Dermis microvascular lymphatic vessel endothelial cell (primary cell): ENCODE measurements at places on chromosomes 7 and 10. TPM values are rescaled to one million over a fixed set of nuclear protein-coding genes. Genes with fewer than 3 reads are reported as not detected.

DNA sequence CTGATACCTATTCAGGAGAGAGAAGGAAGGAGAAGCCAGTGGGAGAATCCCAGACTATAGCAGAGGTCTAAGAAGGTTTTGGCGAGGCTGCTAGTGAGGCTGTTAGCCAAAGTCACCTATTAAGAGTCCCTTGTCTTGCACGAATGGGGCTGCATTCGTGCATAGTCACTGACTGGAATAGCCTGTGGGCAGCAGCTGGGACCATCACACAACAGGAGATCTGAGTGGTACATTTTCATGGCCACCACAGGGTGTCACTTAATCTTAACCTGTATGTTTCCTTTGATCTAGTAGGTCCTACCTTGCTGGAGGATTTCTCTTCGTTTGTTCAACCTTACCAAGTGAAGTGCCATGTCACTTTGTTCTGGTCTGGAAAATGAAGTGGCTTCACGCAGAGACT, 319.9 kb downstream of the BMPER start:
- DNase-seq, result no peak

XRCC2 gene
- 2.0 and 3.7 TPM in 2 replicates for total RNA-seq

- no peak for DNase-seq
Measured at GRCh38 chr7:29812185-29812876, 6.0 kb downstream of the WIPF3 start.

DNA sequence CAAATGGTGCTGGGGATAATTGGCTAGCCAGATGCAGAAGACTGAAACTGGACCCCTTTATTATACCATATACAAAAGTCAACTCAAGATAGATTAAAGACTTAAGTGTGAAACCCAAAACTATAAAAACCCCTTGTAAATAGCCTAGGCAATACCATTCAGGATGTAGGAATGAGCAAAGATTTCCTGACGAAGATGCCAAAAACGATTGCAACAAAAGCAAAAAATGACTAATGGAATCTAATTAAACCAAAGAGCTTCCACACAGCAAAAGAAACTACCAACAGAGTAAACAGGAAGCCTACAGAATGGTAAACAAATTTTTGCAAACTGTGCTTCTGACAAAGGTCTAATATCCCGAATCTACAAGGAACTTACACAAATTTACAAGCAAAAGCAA, 30.9 kb upstream of the PLXDC2 start:
- DNase-seq, result no peak

DNA sequence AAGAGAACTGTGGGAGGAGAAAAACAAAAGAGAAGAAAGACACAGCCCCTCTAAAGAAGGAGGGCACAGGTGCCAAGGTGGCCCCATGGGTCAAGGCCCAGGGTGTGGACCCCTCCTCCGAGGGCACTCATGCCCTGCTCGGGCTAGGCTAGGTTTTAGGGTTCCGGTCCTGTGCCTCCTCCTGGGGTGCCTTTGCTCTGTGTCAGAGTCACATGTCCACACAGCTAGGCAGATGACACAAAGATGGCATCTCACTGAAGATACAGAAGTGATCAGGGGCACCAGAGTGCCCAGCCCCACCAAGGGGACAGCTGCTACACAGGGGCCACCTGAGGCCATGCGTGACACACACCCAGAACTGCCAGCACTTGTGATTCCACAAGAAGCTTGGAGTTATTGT, 116.4 kb upstream of the PPIF start:
- no peak for DNase-seq

PRKAR2B gene
- 12.0 and 19.9 TPM in 2 replicates for total RNA-seq

DNA sequence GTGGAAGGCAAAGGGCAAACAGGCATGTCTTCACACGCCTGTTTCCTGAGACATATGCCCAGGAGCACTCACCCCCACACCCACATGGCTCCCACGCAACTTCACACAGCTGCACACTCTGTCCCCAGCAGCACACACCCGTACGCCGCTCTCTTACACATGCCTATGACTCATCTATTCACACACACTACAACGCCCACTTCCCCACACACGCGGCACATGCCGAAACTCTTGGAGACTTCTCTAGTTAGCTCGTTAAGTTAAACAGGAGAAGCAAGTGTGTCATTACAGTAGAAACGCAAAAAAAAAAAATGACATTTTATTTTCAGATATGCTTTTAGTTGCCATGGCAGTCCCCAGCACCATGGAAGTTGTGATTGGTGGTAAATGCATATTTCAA, 6.7 kb downstream of the CALN1 start:
- DNase-seq, result no peak

DNA sequence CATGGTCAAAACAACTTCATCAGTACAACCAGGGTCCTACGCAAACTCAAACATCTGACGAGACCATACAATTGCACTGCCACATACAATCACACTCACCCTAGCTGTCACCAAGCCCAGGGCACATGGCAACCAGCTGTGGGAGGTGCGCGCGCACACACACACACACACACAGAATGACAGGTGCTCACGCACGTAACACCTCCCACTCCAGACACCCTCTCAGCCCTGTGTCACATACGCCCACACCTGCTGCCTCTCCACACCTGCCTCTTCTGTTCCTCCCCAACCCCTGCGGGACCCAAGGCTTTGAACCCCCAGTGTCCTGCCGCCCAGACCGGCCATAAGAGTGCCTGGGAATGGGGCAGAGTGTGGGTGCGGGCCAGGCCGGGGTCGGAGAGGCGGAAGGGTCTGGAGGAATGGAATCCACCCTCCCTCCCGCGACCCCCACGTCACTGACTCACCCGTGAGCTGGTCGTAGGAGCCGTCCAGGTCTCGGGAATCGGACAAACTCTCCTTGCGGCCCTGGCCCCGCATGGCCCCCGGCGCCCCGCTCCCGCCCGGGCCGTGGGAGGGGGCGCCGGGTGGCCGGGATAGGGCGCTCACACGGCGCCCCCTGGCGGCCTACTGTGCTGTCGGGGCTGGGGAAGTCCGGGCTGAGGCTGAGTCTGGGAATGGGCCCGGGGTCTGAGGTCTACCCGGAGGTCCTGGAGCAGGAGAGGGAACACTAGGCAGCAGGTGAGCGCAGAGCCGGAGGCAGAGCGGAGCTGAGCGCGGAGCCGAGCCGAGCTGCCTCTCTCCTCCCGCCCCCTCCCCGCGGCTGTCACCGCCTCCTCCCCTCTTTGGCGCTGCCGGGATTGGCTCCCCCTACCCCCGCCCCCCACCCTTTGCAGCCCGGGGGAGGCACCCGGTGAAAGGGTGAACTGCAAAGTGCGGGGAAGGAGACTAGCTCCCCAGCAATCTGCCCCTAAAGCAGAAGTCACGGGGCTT, at the start of gene KCNIP2:
Gene KCNIP2, minus strand, starts transcription at position 769 of the 990 bp plus-strand sequence. Its CDS starts 232 bp downstream, at position 537.
- no peak for DNase-seq

PNLIPRP2 gene
- total RNA-seq, result not detected in 2 replicates
